ENCODE measurements at places on chromosomes 3 and 15.

GRCh38 chr3:187999821-188000220 lies 154.1 kb upstream of the LPP start:
- H3K4me3 ChIP-seq, result peak overlapping the region; percentile 40
- DNase-seq, result peak; percentile 27
- H3K4me1 ChIP-seq, result peaks cover 43% of the 10 kb centered on the region
- H3K36me3 ChIP-seq, result no peaks in the 10 kb centered on the region
- no peaks in the 10 kb centered on the region for H3K27me3 ChIP-seq

GRCh38 chr15:82646250-82647044 lies 716 bp downstream of the CPEB1 start:
- no peak overlapping the region for H3K4me3 ChIP-seq
- no peak overlapping the region for H3K27ac ChIP-seq
- no peaks in the 10 kb centered on the region for H3K36me3 ChIP-seq
- DNase-seq, result no peak

DNA sequence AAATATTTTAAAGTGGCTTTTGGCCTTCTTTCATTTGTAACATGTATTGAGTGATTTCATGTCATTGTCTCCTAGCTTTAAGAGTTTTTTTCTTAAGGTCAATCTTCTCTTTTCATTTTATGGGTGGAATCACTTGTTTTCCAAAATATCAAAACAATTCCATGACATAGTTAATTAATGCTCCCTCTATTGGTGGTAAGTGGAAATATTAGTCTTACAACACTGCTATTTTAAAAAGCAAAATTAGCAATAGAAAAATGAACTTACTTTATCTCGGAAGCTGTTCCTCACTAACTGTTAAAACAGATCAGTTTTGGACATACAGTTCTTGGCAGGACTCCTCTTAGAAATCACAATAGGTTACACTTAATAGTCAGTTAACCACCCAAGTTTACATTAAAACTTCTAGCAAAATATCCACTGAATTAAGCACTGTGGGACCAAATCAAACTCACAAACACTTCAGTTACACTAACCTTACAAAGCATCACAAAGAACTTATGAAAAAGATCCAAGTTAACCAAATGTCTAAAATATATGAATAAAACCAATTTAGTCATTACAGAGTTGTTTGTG lies 42.4 kb downstream of the TIGIT start:
- H3K27ac ChIP-seq, result no peak overlapping the region
- H3K36me3 ChIP-seq, result no peaks in the 10 kb centered on the region
- H3K4me3 ChIP-seq, result no peak overlapping the region
- peak; percentile 4 for DNase-seq
- no peaks in the 10 kb centered on the region for H3K27me3 ChIP-seq

DNA sequence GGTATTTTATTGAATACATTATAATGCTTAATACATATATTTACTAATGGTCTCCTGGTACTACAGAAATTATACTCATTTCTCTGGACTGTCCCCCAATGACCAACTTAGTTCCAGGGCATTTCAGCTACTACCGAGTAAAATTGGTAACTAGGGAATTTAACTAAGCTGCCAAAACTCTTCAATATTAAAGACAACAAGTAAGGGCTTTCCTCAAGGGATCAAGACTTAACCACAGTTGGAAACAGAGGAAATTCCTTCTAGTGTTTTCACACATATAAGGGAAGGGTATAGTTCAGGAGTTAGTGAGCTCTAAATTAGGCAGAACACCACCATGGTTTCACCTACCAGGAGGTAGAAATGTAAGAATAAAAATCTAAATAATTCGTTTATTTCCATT lies 357.4 kb downstream of the TBL1XR1 start:
- H3K4me3 ChIP-seq, result no peak overlapping the region
- DNase-seq, result no peak
- H3K27me3 ChIP-seq, result no peaks in the 10 kb centered on the region
- no peaks in the 10 kb centered on the region for H3K36me3 ChIP-seq
- no peaks in the 10 kb centered on the region for H3K4me1 ChIP-seq

DNA sequence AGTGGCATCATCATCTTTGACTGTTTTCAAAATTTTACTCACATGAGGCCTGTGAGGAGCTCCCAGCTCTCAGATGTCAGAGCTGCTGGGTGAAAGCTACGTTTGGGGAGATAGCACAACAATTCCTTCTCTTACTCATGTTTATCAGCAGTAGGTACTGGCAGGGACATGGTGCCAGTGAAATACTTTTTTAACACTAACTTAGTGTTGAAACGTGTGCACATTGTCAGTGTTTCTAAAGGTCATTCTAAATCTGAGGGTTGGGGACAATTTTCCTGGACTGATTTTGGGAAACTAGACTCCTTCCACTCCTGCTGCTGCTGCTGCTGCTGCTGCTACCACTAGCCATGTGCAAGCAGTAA lies 487.4 kb downstream of the PDCD6IP start:
- H3K27me3 ChIP-seq, result no peaks in the 10 kb centered on the region
- H3K36me3 ChIP-seq, result no peaks in the 10 kb centered on the region
- DNase-seq, result no peak
- no peaks in the 10 kb centered on the region for H3K4me1 ChIP-seq

GRCh38 chr3:128426128-128426921 lies 40.4 kb downstream of the DNAJB8 start:
- no peaks in the 10 kb centered on the region for H3K4me1 ChIP-seq
- no peak overlapping the region for H3K4me3 ChIP-seq
- no peaks in the 10 kb centered on the region for H3K27me3 ChIP-seq
- peak; percentile 26 for DNase-seq
- H3K36me3 ChIP-seq, result no peaks in the 10 kb centered on the region

DNA sequence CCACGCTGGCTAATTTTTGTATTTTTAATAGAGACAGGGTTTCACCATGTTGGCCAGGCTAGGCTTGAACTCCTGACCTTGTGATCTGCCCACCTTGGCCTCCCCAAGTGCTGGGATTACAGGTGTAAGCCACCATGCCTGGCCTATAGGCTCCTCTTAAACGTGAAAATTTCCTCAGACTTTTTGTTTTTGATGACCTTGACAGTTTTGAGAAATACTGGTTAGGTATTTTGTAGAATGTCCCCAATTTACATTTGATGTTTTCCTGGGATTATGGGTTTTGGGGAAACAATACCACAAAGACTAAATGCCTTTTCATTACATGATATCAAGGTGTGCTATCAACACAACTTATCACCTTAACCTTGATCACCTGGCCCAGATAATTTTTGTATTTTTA lies 20.7 kb downstream of the BCL2A1 start:
- no peak overlapping the region for H3K4me3 ChIP-seq
- no peaks in the 10 kb centered on the region for H3K36me3 ChIP-seq
- H3K27ac ChIP-seq, result no peak overlapping the region
- no peaks in the 10 kb centered on the region for H3K27me3 ChIP-seq
- H3K4me1 ChIP-seq, result no peaks in the 10 kb centered on the region
- DNase-seq, result no peak

DNA sequence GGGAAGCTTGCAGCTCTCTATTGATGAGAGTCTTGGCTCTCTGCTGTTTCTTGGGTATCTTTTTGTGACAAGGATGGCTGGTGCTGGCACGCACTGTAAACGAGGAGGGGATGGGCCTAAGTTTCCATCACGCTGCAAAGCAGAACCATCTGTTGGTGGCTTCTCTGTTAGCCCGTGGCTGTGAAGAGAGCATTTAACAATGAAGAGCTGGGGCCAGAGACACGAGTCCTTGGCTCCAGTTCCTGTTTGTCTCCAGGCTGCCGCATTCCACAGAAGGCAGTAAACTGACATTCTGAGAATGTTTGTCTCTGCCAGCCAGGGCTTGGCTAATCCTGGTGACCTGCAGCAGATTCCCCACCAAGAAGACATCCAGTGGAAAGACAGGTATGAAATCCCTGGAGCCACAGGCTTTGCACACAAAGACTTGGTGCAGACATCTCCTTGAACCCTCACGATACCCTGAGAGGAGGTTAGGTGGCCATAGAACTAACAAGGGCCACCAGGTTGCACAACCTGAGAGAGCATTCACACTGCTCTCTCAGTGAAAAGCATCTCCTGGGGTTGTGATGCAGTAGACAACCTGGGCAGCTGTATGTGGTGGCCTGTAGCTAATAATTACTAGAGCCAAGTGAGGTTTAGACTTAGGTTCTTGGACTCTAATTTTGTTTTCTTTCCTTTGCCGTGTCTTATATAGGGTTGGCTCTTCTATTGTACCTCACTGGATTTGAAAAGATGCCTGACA lies 130.9 kb downstream of the ASB7 start:
- H3K27me3 ChIP-seq, result no peaks in the 10 kb centered on the region
- H3K4me1 ChIP-seq, result no peaks in the 10 kb centered on the region
- DNase-seq, result no peak

DNA sequence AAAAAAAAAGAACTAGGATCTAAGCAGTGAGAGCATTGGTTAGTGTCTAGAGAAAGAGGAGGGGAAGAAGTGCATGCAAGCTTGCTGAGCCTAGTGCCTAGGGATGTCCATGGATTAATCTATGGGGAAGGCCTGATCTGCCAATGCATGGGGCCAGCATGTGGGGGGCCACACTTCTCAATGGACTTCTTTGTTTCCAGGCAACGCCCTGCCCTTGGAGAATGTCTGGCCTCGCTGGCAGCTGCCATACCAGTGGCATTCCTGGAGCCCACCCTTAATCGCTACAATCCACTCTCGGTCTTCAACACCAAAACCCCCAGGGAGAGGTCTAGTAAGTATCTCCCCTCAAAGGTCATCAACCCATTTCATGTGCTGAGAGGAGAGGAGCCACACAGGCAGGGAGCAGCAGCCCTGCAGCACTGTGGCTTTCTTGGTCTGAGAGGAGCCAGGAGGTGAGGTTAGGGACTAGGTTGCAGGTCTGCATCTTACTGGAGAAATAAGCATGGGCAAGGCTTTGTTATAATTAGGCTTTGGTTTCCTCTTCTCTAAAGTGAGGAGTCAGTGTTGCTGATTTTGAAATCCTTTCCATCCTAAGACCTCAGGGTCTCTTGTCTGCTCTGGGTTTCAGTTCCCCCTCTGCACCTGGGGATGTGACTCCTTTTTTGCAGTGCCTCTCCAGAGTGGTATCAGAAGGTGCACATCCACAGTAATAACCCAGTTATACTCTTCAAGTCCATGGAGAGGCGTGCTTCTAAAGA lies 188.1 kb upstream of the CHRM5 start:
- H3K36me3 ChIP-seq, result no peaks in the 10 kb centered on the region
- H3K4me3 ChIP-seq, result no peak overlapping the region
- H3K27me3 ChIP-seq, result no peaks in the 10 kb centered on the region

GRCh38 chr15:35605764-35606449 lies 59.9 kb upstream of the DPH6 start:
- no peaks in the 10 kb centered on the region for H3K27me3 ChIP-seq
- no peak for DNase-seq
- no peak overlapping the region for H3K27ac ChIP-seq
- no peak overlapping the region for H3K4me3 ChIP-seq
- H3K36me3 ChIP-seq, result no peaks in the 10 kb centered on the region

DNA sequence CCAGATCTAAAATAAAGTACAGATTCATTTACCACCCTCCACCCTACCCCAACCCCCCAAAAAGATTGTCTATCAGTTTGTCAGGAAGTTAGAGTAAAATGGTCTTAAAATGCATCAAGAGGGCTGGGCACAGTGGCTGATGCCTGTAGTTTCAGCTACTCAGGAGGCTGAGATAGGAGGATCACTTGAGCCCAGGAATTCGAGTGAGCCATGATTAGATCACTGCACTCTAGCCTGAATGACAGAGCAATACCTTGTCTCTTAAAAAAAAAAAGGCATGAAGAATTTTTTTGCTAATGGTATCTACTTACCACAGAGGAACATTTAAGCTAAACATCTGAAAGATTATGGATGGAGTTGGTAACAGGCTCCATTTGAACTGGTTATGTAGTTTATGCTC lies 71.0 kb downstream of the RBM6 start:
- no peak overlapping the region for H3K4me3 ChIP-seq
- peaks cover 30% of the 10 kb centered on the region for H3K36me3 ChIP-seq
- no peak for DNase-seq
- H3K27me3 ChIP-seq, result no peaks in the 10 kb centered on the region

- no peaks in the 10 kb centered on the region for H3K36me3 ChIP-seq
- DNase-seq, result no peak
- no peaks in the 10 kb centered on the region for H3K27me3 ChIP-seq
- no peaks in the 10 kb centered on the region for H3K4me1 ChIP-seq
Observed at GRCh38 chr15:35000511-35000910, 12.4 kb upstream of the ZNF770 start.

All from naive thymus-derived CD4-positive, alpha-beta T cell (primary cell).